ENCODE measurements at places on chromosomes 6 and 20.

DNA sequence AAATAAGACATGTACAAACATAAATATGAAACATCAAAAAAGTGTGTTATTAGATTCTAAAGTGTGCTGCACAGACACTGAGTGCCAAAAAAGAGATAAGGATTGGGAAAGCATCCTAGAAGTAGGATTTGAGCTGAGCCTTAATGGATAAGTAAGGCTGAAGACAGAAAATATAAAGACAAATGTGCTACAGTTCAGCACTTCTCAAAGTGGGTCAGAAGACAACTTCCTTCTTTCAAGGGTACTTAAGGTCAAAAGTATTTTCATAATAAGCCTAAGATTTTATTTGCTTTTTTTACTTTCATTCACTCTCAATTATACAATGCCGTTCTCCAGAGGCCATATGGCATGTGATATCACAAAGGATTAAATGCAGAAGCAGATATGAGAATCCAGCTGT lies 16.8 kb downstream of the USP45 start:
- DNase-seq: no peak

DNA sequence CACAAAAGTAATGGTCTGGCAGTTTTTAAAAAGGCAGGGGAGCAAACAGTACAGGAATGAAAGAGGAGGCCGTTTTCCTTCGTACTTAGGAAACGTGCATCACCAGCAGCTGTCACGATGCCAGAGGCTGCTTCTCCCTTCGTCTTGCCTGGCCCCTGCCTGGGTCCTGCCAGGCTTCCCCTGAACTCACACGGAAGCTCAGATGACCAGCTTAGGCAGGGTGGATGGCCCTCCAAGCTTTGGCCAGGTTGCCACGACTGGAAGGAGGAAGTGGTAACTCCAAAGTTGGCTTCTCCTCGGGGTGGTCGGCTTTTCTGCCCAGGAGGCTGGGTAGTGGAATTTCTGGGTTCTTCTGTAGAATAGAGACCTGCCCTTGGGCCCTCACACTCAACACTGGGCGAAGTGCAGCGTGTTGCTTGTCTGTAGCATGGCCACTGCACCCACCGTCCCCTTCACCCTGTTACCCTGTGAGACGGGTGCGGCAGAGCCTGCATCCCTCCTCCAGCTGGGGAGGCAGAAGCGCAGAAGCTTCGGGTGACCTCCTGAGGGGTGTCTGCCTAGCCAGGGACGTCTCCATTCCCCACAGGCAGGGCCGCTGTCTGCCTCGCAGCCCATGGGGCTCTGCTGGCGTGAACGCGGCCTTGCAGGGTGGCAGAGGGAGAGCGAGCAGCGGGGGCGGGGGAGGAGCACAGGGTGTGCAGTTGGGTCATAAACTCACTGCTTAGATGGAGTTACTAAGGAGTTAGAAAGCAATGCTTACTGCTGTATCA lies 18.4 kb upstream of the RBM38 start:
- no peak for DNase-seq

GRCh38 chr6:111098597-111098996 lies 11.3 kb downstream of the SLC16A10 start:
- no peak for DNase-seq

- no peak for DNase-seq
Measured at GRCh38 chr20:13684566-13685222, 46.0 kb upstream of the TASP1 start.

DNA sequence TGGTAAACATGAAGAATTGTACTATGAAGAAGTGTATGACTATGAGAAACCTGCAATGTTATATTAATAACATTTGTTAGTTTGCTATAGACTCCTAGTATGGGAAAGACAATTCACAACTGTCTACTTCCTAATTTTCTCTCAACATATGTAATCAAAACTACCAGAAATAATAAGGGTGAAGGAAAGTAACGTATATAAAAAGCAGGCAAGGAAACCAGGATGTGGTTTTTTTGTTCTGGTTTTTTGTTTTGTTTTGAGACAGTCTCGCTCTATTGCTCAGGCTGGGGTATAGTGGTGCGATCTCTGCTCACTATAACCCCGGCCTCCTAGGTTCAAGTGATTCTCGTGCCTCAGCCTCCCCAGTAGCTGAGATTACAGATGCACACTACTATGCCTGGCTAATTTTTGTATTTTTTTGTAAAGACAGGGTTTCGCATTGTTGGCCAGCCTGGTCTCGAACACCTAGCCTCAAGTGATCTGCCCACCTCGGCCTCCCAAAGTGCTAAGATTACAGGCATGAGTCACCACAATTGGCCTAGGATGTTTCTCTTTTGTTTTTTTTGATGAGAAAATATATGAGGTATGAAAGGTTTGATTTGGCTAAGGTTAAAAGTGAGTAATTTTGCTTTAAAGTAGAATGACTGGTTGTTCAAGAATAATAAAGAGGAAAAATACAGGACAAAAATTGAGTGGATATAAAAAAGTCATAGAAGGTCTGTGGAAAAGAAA lies 83.1 kb downstream of the PTCHD4 start:
- DNase-seq: no peak

DNA sequence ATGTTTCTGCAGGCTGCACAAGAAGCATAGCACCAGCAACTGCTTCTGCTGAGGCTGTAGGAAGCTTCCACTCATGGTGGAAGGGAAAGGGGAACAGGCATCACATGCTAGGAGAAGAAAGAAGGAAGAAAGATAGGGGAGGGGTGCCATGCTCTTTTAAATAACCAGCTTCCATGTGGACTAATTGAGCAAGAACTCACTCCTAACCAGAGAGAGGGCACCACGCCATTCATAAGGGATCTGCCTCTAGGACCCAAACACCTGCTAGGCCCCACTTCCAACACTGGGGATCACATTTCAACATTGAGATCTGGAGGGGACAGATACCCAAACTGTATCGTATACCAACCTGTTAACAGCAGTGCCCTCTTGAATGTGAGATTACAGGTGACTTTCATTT lies 46.9 kb upstream of the ARMC2 start:
- DNase-seq: no peak

DNA sequence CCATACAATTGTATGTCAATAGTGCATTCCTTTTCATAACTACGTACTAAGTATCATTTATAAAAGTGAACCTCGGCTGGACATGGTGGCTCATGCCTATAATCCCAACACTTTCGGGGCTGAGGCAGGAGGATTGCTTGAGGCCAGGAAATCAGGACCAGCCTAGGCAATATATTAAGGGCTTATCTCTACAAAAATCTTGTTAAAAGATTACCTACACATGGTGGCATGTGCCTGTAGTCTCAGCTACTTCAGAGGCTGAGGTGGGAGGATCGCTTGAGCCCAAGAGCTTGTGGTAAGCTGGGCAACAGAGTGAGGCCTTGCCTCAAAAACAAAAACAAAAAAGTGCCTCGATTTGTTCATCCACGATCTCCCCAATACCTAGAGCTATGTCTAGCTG lies 449.7 kb upstream of the SULF2 start:
- DNase-seq: no peak

GRCh38 chr20:2761885-2762284 lies 38.5 kb downstream of the CPXM1 start:
- no peak for DNase-seq

GRCh38 chr6:119526561-119527230 lies 177.1 kb upstream of the MAN1A1 start:
- DNase-seq: no peak

GRCh38 chr6:148525453-148525852 lies 182.8 kb downstream of the SASH1 start:
- no peak for DNase-seq

DNA sequence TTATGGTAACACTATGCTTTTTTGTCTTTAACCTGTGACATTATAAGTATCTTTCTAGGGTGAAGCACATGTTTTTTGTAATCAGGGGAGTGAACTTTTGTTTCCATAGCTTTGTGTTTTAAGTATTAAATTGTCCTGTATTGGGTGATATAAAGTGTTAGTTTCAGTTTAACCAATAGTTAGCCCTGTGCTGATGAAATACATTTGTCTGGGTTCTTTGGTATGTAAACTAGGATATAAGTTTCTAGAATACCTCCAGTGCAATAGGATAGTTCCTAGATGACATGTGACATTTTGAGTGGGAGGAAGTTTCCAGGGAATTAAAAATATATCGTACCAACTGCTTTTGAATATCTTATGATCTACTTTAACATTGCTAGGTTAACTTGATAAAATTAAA lies 611.0 kb upstream of the MARCKS start:
- DNase-seq: no peak
